Cardiac fibroblast (primary cell): ENCODE measurements at places on chromosomes 12 and 14.

DNA sequence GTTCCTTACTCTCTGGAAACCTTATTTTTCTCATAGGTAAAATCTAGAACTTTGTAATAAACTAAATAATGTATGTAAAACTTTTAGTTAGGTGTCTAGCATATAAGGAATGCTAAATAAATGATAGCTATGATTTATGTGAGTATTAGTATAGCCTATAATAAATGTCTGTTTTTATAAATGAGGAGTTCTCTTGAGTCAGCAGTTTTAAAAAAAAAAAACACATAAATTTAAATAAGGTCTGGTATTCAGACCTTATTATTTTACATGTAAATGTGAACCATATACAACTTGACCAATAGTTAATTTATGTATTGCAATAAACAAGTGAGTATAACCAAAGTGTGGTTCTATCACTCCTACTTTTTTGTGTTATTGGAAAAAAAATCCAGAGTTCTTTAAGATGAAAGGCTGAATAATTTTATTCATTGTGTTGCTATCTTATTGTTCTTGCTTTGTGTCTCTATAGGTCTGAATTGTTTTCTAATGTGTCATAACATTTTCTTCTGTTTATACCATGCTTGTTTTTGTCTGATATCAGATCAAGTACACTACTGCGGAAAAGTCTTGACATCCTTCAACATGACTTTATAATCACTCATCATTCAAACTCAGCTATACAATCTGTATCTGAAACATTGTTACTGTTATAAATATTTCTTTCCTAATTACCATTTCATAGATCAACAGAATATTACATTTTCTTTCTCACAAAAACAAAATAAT lies 115.7 kb downstream of the RASSF9 start:
- peak; percentile 11 for DNase-seq

DNA sequence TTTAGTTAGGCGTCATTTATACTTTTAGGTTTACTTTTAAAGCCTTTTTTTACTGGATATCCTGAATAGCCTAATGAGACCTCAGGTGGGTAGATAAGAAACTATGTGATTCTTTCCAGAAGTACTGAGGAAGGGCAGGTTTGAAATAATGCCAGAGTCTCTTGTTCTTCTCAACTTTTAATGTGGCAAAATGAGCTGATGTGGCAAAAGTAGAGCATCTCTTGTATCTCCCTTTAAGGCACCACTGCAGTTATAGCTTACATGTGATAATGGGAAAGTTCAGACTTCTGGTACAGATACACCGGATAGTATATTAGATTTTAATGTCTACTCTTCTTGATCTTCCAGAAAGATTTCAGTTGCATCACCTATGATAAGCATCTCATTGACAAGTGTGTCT lies 1124.8 kb downstream of the LRFN5 start:
- DNase-seq, result no peak

DNA sequence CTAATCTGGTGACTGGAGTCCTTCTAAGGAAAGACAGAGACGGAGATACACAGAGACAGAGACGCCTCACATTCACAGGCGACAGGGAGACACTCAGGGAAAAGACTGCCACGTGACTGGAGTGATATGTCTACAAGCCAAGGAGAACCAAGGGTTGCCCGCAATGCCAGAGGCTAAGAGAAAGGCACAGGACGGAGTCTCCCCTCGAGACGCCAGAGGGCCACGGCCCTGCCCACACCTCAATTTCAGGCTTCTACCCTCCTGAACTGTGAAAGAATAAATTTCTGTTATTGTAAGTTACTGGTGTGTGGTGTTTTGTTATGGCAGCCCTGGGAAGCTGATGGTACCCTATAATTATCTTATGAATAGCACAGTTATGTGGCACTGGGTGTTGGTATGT lies 11.6 kb upstream of the RAN start:
- DNase-seq, result no peak

- no peak for DNase-seq
These were observed 81.0 kb upstream of the SCAF11 start for GRCh38 chr12:46071335-46071734.

DNA sequence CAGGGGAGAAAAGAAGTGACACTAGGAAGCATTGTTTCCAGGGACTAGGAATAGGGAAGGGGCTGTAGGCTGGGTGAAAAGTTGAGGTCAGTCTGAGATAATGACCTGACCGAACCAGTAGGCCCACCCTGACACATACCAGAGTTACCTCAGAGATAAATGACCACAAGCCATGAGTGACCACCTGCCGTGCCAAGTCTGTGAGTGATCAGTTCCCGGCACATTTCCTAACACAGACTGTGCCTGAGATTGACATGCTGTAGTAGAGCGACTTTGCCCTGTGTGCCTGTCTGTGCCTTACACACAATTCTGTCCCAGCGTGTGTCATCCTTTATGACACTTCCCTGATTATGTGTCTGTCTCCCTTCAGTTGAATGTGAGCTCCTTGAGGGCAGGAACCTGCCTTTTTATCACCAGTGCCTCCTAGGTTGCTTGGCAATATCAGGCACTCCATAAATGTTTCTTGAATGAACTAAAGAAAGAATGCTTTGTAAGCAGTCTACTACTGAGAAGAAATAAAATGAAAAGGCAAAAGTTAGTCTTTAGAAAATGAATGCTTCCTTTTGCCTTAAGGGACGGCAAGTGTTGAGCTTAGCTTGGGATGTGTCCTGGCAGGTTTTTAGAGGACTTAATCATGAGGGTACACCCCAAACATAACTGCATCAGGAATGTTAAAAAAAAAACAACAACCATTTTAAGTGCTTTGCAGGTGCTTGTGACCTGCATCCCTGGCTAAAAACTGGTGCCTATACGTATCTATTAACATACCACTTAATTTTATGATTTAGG lies 9.6 kb upstream of the SSPN start:
- no peak for DNase-seq

DNA sequence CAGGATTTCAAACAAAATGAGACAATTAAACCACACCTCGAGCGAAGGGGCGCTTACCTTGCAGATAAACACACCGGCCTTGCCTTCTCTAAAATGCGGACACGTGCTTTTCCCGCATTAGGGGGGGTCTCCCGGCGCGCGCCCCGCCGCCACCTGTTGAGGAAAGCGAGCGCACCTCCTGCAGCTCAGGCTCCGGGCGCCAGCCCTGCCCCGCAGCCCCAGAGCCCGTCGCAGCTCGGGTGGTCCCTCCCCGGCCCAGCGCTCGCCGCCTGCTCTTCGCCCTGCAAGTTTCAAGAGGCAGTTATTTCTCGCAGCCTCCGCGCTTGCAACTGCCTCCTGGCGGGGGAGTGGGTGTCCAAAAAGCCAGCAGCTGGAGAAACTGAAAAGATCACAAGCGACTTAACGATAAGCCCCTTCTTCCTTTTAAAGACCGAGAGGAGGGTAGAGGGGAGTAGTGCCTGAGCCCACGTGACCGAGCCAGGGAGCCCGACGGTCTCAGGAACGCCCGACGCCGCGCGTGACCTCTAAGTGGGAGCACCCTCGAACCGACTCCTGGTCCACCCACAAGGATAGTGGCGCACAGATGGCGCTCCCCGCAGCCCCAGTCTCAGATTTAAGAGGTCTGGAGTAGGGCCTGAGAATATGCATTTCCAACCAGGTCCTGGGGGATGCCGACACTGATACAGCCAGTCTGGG lies at the start of gene ESR2:
TSS of gene ESR2 (minus strand) at position 396 of the 696 bp plus-strand sequence. CDS start 11,386 bp downstream, outside the sequence.
- DNase-seq, result peak; percentile 44

DNA sequence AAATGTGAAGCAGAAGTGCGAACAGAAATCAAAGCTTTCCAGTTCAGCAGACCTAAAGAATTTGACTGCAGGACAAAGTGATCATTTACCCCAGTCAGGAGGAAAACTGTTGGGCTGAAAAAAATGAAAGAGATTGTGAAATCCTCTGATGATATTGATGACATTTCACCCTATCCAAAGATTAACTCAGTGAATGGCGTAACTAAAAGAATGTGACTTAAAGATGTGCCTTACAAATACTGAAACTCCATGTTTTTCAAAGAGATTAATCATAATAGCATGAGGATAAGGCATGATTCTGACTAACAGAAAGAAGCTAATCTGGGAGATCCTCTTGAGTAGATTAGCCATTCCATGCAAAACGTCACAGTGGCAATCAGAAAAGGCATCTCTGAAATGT lies 225.6 kb downstream of the DUSP6 start:
- peak; percentile 51 for DNase-seq

- no peak for DNase-seq
These were observed 22.8 kb upstream of the SSPN start for GRCh38 chr12:26172539-26172938.

DNA sequence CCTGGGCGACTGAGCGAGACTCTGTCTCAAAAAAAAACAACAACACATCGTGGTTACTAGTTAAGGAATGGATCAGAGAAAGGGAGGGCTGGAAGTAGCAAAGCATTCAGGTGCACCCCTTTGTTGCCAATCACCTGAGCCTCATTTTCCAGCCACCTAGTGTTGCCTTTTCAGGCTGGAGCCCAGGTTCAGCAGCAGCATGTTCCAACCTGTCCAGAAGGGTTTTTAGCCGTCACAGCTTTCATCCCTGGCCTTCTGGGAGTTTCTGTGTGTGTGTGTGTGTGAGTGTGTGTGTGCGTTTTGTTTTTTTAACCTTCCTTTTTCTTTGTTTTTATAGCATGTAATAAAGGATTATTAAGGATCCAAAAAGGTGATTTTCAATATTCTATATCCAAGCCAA lies 121.1 kb upstream of the ATF1 start:
- no peak for DNase-seq

DNA sequence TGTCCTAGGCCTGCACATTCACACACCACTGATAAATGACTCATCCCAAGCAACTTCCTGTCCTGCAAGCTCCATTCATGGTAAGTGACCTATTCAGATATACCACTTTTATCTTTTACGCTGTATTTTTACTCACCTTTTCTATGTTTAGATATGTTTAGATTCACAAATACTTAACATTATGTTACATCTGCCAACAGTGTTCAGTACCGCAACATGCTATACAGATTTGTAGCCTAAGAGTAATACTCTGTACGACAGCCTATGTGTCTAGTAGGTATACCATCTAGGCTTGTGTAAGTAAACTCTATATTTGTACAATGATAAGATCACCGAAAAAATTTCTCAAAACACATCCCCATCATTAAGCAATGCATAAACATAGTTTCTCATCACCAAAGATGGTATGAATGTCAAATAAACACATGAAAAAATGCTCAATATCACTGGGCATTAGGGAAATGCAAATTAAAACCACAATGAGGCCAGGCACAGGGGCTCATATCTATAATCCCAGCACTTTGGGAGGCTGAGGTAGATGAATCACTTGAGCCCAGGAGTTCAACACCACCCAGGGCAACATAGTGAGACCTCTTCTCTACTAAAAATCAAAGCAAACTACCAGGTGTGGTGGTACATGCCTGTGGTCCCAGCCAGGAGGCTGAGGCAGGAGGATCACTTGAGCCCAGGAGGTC lies 20.7 kb downstream of the ATXN2 start:
- peak; percentile 58 for DNase-seq
